ENCODE measurements at places on chromosomes 16 and 17.

DNA sequence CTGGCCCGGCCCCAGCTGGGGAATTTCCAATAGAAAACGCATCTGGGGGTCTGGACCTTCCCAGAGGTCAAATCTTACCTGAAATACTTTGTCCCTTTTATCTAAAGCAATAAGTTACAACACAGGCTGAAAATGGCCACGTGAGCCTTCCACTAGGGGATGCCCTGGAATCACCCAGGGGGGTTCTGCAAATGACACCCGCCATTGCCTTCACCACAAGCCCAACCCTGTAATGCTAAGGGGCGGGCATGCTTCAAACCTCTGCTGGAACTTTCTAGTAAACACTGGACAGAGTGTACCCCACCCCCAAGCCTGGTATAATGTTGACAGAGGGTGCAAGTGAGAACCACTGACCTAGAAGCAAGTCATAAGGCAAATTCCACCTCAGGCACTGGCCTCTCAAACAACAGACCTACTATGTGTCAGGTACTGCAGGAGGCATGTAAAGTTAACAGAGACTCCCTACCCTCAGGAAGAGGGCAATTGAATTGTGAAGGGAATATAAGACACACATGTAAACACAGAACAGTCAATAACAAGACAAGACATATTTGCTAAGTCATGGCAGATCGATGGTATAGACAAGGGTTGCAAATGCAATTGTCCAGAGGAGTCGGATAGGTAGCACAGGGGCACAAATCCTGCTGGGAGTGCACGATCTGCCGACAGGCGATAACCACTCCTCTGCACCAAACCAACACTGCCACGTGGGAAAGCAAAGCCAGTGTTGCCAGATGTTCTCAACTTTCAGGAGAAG, 59.0 kb downstream of the ARHGAP17 start:
- no peak for DNase-seq

DNA sequence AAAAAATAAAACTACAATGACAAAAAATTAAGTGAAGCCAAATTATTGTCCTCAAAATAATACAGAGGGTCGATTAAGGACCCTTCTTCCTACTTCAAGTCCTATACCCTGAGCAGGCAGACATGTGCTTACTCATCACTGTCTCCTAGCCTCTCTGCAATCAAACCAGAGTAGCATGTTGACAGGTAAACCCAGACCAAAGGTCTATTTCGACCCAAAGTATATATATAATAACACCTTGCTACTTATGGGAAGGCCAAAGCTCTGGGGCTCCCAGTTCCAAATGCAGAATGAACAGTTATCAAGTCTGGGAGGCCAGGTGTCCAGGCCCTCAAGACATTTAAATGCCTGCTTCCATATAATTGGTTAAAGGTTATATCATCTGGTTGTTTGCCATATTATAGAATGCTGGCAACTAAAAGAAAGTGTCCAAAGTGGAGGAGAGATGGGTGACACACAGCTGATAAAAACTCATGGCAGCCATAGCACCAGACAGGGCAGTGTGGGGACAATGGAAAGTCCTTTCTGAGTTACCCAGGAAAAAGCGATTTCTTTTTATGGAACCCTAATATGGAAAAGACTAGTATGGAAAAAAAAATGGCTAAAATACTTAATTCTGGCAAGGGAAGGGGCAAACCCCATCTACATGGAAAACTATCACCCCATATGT, 53.6 kb downstream of the N4BP1 start:
- DNase-seq: no peak

GRCh38 chr16:77111056-77111565, 79.9 kb upstream of the MON1B start:
- no peak for DNase-seq

GRCh38 chr16:10876799-10877341, at the start of gene CIITA:
Gene CIITA, plus strand, starts transcription at chr16:10877202. Its CDS starts 129 bp downstream, at chr16:10877331.
- peak; percentile 54 for DNase-seq

DNA sequence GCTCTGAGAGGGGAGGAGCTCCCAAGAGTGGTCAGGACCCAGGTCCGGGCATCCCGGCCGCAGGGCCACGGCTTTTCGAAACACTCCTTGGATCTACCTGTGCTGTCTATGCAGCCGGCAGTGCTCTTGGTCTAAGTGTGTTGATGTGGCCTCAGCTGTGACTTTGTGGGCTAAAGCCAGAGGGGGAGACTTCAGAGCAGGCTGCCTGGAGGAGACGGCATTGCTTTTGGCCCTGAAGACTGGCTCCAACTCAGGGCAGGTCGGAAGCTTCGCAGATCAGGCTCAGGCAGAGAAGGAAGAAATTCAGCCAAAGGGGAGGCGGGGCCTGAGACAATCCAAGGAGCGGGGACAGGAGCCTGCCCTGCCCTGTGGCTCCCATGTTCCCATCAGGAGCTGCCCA, 31.4 kb downstream of the PIEZO1 start:
- DNase-seq: no peak

- peak; percentile 60 for DNase-seq
These were observed 64.8 kb upstream of the AMZ2 start for GRCh38 chr17:68182940-68183551.

DNA sequence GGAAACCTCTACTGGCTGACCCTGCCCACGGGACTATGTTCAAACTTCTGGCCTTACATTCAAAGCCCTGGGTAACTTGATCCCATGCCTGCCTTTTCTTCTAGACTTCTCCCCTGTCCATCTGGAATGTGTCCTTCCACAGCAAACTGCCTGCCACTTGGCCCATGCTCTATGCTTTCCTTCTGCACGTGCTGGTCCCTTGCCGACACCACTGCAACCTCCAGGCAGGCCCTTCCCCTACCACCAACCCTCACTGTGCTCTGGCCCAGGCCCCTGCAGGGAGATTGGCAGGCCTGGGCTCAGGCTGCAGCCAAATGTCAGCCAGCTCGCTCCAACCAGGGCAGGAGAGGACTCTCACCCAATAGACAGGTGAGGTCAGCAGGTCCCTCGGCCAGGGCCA, 11.0 kb downstream of the HSD11B2 start:
- no peak for DNase-seq

- DNase-seq: no peak
These were observed 50.3 kb downstream of the BMERB1 start for GRCh38 chr16:15484662-15485061.

DNA sequence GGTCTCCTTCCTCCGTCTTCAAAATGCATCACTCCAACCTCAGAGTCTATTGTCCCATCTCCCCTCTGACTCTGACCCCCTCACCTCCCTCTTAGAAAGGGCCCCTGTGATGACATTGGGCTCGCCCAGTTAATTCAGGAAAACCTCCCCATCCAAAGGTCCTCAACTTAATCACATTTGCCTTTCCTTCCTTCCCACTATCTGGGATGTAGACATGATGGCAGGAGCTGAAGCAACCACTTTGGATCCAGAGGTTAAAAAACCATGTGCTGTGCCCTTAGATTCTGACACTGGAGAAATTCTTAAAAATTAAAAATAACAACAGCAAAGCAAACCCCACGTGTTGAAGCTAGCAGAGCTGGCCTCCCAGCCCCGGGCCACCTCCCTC, 80.2 kb downstream of the ZDHHC7 start:
- no peak for DNase-seq

GRCh38 chr17:9766970-9767369, 24.4 kb downstream of the DHRS7C start:
- no peak for DNase-seq

GRCh38 chr17:67759355-67760171, 41.8 kb downstream of the NOL11 start:
- DNase-seq: no peak

GRCh38 chr17:78166416-78166815, 2.0 kb upstream of the SYNGR2 start:
- no peak for DNase-seq

DNA sequence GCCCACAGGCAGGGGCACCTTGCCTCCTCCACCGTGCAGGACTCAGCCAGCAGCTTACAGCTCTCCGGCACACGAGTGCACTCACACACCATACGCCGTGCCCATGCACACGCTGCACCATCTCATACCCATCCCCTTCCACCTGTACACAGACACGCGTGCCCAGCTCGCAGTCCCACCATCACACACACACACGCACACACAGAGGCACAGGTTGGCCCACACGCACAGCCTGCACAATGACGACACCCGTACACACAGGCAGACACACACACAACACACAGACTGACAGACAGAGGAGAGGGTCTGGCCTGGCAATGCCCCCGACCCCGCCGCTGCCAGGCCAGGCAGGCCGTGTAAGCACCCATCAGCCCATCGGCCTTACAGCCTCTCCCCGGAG, 12.1 kb downstream of the CASKIN1 start:
- no peak for DNase-seq

GRCh38 chr17:830950-831349, 48.8 kb downstream of the MRM3 start:
- DNase-seq: no peak

- no peak for DNase-seq
These were observed 410.5 kb downstream of the WWOX start for GRCh38 chr16:78509965-78510364.

DNA sequence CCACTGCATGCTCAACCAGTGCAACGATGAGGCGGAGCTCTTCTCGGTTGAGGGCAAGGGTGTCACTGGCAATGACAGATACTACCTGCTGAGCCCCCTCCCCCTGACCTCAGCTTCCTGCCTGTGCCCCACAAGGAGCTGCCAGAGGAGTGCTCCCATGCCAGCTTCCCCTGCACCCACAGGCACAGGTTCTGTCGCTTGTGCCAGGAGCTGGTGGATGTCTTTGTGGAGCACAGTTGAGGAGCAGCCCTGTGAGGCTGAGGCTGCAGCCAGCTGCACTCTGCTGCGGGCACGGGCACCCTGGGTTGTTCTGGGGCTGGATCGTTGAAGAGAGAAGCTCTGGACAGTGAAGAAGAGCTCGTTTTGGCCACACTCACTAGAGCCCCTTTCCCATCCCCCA, 165.3 kb upstream of the ZNF267 start:
- no peak for DNase-seq

GRCh38 chr16:15435216-15435864, 952 bp downstream of the BMERB1 start:
- no peak for DNase-seq

DNA sequence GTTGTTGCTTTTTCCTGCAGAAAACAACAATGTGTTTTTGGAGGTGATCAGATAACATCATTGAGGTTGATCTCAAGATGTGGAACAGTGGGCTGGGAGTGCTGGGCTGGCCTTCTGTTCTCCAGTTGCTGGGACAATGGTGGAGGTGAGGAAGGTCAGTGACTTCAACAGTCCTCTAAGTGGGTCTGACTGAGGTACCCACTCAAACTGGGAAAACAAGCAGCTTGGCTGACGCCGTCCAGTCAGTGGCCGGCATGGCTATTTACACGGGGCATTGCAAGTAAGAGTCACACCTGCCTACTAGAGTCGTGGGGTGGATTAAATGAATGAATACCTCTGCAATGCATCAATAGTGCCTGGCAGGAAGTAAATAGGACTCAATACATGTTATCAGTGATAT, 386.7 kb upstream of the ZFHX3 start:
- no peak for DNase-seq
